ENCODE measurements at places on chromosomes 3 and 15.

DNA sequence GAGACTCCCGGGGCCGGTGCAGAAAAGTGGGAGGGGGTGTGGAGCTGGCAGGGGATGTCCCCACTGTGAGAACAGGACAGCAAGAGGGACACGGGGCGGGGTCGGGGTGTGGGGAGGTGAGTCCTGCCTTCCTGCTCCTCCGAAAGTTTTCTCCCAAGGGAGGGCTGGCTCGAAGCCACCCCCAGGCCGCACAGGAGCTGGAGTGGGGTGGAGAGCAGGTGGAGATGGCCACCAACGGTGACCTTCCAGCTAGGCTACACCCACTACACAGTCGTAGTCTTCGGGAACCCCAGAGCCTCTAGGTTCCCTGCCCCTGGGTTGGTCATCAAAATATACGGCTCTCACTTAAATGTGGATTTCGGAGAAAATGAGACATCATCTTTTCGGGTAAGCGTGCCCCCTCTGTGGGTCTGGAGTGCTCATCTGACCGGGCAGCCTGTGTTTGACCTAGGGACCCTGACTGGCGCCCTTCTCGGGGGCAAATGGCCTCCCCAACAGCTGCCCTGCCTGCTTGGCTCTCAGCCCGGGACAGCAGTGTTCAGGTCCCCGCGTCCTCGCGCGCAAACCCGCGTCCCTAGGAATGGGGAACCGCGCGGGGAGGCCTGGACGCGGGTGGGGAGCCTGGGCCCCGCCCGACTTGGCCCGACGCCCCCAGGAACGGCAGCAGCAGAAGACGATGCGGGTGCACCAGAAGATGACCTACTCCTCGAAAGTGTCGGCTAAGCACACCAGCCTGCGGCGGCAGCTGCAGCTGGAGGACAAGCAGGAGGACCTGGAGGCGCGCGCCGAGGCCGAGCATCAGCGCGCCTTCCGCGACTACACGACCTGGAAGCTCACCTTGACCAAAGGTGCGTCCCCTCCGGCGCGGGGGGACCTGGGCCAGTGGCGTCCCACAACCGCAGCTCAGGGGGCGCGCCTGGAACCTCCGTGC is 21.2 kb downstream of the CFAP100 start:
- no peak for DNase-seq

- DNase-seq: peak; percentile 72
Observed at GRCh38 chr15:40421246-40422157, 15.9 kb downstream of the IVD start.

DNA sequence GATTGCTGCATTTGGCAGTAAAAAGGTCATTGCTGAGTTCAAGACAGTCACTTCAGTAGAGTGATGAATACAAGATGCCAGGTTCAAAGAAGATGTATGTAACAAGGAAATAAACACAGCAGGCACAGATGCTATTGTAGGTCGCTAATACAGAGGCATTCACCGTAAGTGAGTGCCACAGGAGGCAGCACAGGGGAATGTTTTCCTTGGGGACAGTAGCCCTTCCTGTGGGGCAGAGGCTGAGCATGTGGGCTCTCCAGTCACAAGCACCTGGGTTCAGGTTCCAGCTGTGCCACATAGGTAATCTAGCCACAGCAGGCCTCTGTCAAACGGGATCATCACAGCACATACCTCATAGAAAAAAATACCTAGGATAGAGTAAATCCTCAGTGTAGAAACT is 86.3 kb downstream of the RSL24D1 start:
- no peak for DNase-seq

DNA sequence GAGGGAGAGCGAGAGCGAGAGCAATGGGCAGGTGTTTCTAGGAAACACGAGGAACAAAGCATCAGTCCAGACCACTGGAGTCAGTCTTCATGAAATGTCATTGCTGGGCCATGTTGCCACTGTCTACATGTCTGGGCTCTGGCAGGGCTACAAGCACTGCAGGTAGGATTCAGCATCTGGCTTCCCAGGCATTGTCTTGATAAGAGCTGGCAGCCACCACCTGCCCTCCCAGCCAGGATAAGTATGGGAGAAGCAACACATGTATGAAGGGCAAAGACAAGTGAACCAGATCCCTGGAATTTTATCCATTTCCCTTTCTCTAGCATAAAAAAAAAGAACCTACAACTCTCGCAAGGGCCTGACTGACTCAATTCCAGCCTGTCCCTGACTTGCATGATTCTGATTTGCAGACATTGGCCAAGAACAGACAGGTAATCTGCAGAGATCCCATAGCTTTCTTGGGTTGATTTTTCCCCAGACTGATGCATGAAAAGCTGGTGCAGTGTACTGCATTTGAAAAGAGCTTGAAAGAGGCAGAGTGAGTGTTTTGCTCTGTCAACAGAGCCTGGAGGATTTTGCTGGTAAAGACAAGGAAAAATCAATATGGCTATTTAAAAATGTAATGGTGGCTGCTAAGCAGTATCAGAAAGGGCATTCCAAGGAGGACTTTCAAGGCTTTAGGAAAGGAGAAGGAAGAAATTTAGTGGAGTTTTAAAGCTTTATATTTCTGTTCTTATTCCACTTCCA is 157.2 kb upstream of the MYRIP start:
- no peak for DNase-seq

GRCh38 chr3:123072564-123072963 is 5.7 kb downstream of the PDIA5 start:
- no peak for DNase-seq

DNA sequence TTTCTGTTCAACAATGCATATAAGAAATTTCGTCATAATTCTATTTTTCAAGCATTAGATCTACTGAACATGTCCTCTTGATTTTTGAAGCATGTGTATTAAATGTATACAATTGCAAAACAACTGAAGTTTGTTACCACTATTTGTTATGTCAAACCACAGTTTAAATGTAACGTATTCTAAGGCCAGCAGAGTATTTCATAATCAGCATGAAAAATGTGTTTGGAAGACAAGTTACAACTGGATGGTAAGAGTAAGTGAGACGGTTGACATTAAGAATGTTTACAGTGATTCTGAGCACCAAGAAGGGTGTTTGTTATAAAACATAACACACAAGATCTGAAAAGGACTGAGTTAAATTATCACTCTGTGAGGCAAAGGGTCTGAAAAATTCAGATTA is 738.4 kb downstream of the PLOD2 start:
- no peak for DNase-seq

DNA sequence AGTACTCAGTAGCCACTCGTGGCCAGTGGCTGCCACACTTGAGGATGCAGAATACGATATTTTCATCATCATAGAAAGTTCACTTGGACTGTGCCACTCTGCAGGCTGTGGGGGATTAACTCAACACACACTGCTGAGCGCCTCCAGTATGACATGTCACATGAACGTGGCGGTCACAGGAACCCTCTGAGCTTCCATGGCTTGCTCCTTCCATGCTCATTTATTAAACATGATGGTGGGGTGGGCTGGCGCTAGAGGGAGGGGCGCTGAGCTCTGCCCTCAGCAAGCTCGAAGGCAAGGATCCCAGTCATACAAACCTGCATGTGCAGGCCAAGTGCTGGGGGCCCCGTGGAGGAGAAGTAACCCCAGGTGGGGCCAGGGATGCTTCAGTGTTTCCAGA is 85.5 kb downstream of the WNT7A start:
- DNase-seq: no peak
